HTR-8/SVneo (cell line): ENCODE measurements at places on chromosomes 5 and 9.

DNA sequence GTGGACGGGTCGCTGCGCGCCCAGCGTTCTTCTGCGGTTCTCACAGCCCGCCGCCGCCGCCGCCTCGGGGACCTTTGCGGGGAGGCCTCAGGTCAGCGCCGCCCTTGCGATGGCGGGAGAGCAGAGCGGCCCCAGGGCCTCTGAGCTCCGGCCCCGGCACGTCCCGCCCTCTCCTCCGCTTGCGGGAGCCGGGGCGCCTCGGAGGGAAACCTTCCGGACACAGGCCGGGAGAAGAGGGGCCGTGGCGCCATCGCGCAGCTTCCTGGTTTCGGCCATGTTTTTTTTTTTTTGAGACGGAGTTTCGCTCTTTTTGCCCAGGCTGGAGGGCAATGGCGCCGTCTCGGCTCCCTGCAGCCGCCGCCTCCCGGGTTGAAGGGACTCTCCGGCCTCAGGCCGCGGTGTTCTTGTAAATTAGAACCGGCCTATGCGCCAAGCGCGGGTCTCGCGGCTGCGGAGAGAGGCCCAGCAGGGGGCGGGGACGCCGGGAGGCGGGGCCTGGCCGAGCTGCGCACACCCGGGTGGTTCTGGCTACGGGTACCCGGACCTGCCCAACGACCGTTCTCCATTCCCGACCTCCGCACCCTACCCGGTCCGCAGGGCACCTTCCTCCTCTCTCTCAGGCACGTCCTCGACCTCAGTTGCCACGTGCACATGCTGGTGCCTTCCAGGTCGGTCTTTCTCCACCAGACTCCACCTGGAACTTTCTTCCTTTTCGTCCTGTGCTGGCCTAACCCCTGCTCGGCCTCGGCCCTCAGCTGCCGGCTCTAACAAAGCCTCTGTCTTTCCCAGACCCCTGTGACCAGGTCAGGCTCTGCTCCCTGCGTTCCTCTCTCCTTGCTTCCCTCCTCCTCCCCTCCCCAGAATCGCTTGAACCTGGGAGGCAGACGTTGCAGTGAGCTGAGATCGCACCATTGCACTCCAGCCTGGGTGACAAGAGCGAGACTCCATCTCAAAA is 28.8 kb upstream of the MGAT1 start:
- DNase-seq = peak; percentile 29

DNA sequence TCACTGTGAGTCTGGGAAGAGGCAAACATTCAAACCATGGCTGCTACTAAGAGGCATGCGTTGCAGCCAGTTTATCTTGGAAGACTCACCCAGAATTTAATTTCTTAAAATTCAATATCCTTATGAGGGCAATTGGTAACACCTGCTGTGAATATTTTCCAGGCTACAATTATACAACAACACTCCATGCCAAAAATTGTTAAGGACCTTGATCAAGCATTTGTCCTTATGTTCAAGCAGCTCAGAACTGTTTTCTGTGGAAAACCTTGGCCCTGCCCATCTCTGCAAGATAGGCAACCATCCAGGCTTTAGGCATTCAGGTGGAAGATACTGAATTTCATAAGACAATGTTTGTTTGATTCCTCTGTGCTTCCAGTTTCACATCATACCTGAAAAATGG is 327.8 kb downstream of the FBXL7 start:
- DNase-seq = no peak

- no peak for DNase-seq
Measured at GRCh38 chr5:3958389-3958788, 362.8 kb downstream of the IRX1 start.

GRCh38 chr5:17314907-17315471 is 97.6 kb downstream of the BASP1 start:
- DNase-seq = no peak

GRCh38 chr9:36828611-36829013 is 205.5 kb downstream of the PAX5 start:
- no peak for DNase-seq

DNA sequence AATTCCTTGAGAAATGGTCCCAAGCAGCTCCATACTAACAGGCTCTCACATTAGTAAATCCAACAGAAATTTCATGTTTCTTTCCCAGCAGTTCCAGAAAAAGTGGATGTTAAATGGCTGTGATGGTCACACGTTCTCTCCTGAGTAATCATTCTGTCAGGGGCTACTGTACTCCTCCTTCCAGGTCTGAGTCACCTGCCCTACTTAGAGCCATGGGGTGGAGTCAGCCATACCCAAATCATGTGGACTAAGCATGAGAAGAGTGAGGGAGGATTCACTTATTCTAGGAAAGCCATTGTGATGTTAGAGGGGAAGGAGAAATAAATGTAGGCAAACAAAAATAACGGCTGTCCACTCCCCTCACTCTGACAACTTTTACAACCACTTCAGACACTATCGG is 547.2 kb downstream of the CSNK1G3 start:
- no peak for DNase-seq

GRCh38 chr9:126722252-126722921 is 82.5 kb upstream of the ZBTB43 start:
- DNase-seq = peak; percentile 78

- no peak for DNase-seq
Measured at GRCh38 chr5:91283326-91283725, 99.8 kb downstream of the ARRDC3 start.

DNA sequence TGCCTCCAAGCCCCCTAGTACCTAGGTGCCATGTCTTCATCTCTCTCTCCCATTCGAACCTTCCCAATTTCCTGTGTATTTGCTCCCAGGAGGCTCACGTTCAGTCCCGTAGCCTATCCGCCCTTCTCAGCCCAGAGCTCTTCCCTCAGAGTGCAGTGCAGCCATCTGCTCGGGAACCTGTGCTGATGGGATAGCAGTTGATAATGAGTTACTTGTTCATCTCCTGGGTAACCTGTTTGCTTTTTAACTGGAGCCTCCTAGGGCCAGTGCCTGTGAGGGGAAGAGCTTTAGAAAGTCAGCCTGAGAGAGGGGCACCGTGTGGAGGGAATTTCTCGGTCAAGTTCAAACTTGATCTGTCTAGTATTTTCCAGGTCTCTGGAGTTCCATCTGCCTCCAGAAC is 229.8 kb upstream of the IL12B start:
- DNase-seq = no peak

GRCh38 chr9:18256568-18256967 is 217.4 kb upstream of the ADAMTSL1 start:
- no peak for DNase-seq

GRCh38 chr9:118984607-118985006 is 384.6 kb downstream of the BRINP1 start:
- no peak for DNase-seq

- no peak for DNase-seq
Measured at GRCh38 chr5:113068559-113068958, 92.0 kb downstream of the DCP2 start.

DNA sequence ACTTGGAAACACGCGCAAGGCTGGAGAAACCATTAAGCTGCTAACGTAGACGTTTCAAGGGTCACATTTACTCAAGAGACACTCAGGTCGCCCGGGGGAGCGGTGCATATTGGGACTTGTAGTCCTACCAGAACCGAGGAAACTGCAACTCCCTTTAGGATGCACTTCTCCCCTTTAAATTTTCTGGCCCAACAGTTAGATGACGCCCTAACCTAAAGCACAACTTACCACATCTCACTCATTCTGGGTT is 384 bp upstream of the DMXL1 start:
- DNase-seq = peak; percentile 69

GRCh38 chr9:129626625-129627284 is 792 bp downstream of the NTMT1 start:
- no peak for DNase-seq

GRCh38 chr9:133207021-133207531 is 2.0 kb downstream of the OBP2B start:
- DNase-seq = no peak

- no peak for DNase-seq
Measured at GRCh38 chr5:59605915-59606314, 287.6 kb downstream of the PDE4D start.

- DNase-seq = no peak
Measured at GRCh38 chr5:159083548-159084452, 15.9 kb downstream of the EBF1 start.

- no peak for DNase-seq
Measured at GRCh38 chr5:126969548-126969947, 60.8 kb downstream of the MARCHF3 start.

DNA sequence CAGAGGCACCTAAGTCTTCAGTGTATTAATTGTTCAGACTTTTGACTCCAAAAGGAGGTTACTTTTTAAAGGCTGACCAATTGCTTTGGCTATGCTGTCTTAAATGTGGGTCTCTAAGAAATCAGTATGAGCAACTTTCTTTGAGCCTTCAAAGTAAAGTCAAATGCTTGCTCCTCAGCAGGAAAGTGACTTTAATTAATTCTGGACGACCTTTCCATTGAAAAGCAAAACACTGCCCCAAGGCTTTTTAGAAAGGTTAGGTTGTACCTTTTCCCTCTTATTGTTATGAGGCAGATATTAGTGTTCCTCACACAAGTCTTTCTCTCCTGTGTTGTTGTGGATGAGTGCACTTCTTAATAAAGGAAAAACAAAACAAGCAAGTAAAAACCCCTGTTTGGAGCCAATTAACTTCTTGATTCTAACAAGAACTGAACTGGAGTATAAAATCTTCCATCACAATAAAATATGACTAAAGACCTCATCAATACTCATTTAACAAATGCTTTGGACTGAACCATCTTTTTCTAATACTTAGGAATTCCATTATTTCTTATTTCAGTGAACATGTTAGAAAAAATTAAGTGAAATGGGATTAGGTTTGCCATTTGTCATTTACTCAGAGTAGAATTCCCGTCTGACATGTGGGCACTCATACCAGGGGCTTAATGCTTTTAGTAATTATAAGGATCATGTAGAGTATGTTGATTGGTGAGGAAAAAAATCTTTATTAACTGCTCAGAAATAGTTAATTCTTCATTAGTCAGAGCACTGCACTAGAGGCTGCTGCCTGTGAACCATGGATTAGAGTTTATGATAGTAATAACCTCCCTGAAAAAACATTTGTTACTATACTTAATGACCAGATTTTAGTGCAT is 159.1 kb upstream of the ZNF608 start:
- DNase-seq = no peak

DNA sequence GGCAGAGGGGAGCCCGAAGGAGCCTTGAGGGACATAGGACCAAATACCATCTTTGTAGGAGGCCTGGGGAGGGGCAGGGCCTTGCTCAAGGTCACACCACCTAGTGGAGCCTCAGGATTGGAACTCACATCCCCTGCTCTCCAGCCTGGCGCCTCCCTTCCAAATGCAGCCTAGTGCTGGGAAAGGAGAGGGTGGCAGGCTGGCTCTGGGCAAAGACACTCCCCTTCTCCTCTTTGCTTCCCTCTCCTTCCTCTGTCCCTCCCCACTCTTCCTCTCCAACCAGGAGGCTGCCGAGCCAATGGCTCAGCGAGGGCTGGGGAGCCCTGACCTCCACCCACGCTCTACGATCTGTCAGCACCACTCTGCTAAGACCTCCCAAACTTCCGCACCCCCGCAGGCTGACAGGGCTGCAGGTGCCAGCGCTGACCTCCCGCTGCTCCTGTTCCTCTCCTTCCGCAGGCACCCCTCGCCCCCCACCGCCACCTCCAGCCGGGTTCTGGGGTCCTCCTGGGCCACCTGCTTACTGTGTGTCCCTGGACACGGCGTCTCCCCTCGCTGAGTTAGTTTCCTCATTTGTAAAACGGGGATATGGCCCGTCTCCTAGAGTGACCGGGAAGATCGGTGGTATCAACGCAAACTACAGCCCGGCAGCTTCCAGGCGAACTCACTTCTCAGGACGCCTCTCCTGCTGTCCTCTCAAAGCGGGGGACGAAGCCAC is 52.9 kb downstream of the C9orf50 start:
- DNase-seq = peak; percentile 50

GRCh38 chr9:83384214-83384613 is 154.0 kb downstream of the FRMD3 start:
- no peak for DNase-seq

- no peak for DNase-seq
Measured at GRCh38 chr5:9268226-9268625, 277.6 kb downstream of the SEMA5A start.

GRCh38 chr9:73573235-73573634 is 421.6 kb downstream of the ANXA1 start:
- DNase-seq = no peak

DNA sequence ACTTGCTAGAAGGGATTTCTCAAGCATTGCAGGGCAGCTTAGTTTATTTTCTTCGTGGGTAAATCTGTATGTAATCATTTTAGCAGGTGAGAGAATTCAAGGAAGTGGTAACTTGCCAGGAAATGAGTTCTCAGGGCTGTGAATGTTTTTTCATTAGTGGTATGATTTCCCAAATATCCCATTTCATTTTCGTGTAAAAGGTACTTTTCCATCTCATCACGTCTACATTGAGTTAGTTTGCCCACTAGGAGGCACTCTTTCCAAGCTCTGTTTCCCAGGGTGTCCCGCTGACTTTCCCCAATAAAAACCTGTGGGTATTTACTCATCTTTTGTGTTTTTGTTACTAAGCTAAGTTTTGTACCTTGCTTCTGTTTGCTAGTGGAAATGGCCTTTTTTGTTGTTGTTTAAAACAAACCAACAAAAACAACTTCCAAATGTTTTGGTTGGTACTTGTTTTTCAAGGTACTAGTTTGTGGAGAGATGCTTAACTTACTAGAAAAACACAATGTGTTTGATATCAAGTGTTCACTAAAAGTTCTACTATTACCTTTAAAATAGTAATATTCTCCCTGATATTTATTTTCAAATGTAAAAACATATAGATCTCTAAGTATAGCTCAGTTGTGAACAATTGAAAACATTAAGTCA is 373.6 kb downstream of the ADGRV1 start:
- DNase-seq = peak; percentile 41

- no peak for DNase-seq
Measured at GRCh38 chr9:104971511-104971910, 43.6 kb upstream of the ABCA1 start.

DNA sequence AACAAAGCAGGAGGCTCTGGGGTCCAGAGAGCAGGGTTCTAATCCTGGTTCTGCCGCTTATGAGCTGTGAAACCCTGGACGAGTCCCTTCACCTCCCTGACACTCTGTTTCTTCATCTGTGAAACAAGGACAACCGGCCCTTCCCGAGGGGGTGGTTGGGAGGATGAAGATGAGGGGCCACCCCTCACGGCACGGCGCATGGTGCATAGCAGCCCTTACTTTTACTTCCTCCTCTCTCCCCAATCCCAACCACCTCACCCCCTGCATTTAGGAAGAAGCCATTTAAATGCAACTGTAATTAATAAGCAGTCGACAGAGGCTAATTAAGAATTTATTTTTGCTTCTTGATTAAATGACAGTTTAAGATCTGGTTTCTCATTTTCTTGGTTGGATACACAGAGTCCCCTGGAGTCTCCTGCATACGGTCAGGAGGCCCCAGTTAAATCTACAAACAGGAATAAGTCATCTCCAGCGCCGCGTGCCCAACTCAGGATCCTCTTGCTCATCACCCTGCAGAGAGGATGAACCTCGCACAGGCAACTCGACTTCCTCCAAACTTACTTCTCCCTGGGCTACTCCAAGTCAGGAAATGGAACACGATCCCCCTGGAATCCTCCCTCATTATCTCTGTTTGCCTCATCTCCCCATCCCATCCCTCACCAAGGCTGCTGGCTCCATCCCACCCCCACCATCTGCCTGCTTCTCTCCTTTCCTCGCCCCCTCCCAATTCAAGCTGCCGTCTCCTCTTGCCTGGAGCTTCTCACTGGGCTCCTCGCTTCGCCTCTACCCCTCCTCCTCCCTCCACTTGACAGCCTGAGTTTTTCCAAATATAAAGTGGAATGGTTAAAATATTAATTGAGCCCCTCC is 95.9 kb downstream of the HRH2 start:
- no peak for DNase-seq
